Small intestine (tissue), 16 donors: ENCODE measurements at places on chromosomes 11 and 22. TPM values are rescaled to one million over a fixed set of nuclear protein-coding genes. Genes with fewer than 3 reads are reported as not detected.

The UPK2 gene
- polyA plus RNA-seq, result not detected

The ACAD8 gene
- polyA plus RNA-seq, result 29.3 TPM

DNA sequence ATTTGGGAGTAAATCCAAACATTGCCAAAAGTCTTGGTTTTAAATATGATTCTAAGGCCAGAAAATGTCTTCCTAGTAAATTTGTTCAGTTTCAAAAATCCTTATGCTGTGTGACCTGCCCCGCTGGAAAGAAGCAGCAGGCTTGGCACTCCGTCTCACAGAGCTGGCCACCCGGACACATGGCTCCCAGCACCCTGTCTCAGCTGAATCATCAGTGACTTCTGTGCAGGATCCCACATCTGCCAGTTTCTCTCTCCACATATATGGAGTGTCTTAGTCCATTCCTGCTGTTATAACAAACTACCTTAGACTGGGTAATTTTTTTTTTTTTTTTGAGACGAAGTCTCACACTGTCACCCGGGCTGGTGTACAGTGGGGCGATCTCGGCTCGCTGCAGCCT lies 356.7 kb downstream of the TBC1D22A start:
- no peak for DNase-seq

- no peak for DNase-seq
Measured at GRCh38 chr22:48205161-48205560, 1442.7 kb downstream of the TBC1D22A start.

GRCh38 chr22:23228503-23228902 lies 48.2 kb downstream of the BCR start:
- DNase-seq, result no peak

- no peak for DNase-seq
Measured at GRCh38 chr11:43681401-43681942, 934 bp downstream of the HSD17B12 start.
